Esophagus mucosa (tissue), 1 donor: ENCODE measurements at places on chromosomes 1 and 21. TPM values are rescaled to one million over a fixed set of nuclear protein-coding genes. Genes with fewer than 3 reads are reported as not detected.

HSPG2 gene
- total RNA-seq, result 91.0 TPM

XCL1 gene
- total RNA-seq, result not detected

SPATA45 gene
- not detected for total RNA-seq

TMCO4 gene
- total RNA-seq, result 18.7 TPM

GPATCH3 gene
- 10.4 TPM for total RNA-seq

OR2M3 gene
- not detected for total RNA-seq
